ENCODE measurements at places on chromosomes 6 and 20.

DNA sequence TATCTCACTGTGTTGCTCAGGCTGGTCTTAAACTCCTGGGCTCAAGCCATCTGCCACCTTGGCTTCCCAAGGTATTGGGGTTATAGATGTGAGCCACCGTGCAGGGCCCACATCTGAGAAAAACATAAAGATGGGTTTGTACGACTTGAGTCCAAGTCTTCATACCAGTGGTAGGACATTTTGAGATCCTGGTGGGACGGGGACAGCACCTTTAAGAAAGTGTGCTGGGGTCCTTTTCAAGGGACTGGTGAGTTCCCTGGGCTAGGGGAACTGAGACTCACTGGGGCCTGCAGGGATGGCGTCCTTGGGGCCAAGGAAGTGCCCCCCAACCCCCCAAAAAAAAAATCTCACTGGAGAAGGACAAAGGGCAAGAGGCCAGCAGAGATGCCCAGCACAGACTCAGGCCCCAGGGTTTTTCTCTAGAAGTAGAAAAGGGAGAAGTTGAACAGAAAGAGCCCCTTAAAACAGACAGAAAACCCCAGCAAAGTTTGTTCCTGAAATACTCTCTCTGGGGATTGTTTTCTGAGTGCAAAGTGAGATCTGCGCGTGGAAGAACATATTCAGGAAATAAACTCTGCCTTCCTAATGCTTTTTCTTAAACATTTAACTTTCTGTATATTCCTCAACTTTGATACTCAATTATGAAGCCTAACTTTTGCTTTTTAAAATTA, 10.7 kb downstream of the OSBPL2 start:
- no peak for DNase-seq

DNA sequence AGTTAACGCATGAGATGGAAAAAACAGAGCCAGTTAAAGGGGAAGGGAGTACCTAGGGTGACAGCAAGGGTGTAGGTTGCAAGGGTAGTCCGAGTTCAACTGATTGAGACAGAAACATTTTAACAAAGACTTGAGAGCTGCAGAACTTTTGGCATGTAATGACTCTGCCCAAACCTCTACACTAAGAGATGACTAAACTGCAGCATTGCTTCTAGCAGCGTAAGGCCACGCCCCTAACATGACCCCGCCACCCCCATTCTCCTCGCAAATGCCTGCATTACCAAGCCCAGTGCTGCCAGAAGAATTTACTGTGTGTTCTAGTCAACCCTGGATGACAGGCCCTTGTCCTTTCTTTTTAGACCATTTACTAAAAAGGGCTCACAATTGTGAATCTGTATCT, 6.3 kb upstream of the HINT3 start:
- no peak for DNase-seq

DNA sequence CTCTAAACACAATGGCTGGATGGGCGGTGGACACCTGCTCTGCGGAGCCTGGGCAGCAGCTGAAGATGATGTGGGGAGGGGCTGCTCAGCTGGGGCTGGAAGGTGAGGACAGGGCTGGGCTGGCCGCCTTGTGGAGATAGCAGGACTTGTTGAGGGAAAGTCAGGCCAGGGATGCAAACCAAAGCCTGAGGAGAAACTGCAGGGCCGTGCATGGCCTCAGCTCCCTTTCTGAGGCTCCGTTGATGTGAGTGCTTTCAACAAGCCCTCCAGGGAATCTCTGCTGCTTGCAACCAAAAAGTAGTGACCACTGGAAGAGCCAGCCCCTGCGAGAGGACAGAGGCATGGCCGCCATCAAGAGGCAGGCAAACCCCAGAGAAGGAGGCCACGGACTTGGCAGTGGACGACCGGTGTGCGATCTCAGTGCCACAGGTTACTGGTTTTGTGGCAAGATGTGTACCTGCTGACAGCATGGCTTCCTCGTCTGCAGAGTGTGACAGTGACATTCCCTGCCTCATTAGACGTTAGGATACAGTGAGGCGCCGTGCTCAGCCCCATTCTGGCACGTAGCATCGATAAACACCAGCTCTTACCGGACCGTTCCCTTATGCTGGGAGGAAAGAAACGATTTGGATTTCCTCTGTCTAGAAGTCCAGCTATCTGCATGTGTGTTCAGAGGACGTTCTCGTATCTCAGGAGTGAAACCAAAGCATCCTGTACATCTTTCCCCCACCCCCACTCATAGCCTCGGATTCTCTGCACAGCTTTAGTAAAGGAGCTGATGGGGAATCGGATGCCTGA, 37.9 kb downstream of the ERMARD start:
- DNase-seq: no peak

- DNase-seq: no peak
Observed at GRCh38 chr20:44358776-44359175, 3.3 kb downstream of the HNF4A start.

DNA sequence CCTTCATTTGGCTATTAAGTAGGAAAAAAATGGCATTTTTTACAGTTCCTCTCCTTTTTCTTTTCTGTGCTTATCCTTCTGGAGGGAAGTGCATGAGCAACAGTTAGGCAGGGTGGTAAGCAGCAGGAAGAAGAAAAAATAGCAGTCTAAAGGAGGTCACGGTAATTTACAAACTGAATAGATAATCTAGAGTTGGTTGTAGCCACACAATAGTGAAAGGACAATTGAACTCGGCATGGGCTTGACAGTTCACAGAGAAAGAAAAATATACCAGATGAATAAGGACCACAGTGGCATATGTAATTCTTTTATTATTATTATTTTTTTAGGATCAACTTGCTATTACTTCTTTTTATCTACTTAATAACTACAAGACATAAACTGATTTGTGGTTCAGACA, 358.6 kb downstream of the BTBD9 start:
- no peak for DNase-seq

GRCh38 chr6:88236612-88237360, 70.6 kb upstream of the CNR1 start:
- no peak for DNase-seq

- DNase-seq: no peak
Observed at GRCh38 chr20:59386809-59387208, 86.4 kb downstream of the EDN3 start.

DNA sequence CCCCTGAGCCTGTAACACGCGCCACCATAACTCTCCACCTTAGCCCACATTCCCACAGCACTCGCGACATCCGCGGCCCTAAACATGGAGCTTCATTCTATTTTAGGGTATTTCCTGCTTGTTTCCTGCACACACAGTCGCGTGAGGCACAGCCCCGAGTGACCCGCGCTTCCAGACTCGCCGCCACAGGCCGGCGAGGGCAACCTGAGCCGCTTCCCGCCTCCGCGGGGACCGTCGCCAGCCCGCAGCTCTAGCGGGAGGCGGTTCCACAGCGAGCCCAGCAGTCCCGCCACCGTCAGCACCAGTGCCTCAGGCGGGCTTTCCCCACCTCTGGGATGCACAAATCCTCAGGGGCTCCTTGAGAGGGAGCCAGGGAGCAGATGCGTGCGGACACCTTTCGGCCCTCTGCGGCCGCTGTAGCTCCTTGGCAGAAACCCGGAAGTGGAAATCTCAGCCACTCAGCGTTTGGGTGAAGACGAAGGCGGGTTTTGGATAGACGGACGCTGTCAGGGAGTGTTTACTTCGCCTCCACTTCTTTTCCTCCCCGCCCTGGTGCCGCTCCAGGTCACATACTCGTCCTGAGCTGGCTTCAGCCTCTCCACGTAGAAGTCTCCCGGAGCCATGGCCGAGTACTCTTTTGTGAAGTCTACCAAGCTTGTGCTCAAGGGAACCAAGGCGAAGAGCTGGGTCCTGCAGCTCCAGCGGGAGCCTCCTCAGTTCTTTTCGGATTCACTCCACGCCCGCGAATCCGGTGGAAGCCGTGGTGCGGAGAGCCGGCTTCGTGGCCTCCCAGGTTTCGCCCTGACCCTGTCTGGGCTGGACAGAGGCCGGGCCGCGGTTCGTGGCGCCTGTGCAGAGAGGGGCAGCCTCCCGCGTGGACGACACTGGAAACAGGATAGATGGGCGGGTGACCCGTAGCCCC, 2177.4 kb upstream of the DEFB115 start:
- DNase-seq: no peak

DNA sequence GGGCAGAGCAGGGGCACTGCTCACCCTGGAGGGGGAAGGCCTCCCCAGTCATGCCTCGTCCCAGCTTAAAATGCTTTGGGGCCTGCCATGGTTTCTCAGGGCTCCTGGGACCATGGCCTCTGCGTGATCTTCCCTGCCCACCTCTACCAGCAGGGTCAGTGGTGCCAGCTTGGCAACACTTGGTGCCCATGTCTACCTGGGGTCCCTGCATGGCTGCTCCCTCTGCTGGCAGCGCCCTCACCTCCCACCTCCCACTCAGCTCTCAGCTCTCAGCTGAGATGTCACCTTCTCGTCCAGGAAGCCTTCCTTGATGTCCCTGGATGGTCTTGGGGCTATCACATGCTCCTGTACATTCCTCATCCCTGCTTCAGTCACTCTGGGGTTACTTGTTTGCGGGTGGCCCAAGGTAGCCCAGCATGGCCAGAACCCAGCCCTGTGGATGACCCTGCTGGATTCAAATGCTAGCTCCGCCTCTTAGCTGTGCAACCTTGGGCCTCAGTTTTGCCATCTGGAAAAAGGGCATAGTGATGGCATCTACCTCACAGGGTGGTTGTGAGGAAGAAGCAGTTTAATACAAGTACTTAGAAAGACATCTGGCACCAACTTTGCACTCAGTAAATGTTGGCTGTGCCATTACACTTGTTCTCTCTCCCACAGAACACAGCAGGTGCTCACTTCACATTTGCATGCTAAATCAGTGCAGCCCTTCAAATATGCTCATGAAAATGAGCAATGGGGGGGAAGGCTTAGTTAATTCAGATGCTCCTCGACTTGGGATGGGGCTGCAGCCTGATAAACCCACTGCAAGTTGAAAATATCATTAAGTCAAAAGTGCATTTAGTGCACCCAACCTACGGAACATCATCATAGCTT, 53.5 kb upstream of the PTPN1 start:
- no peak for DNase-seq

- no peak for DNase-seq
Observed at GRCh38 chr20:25364180-25364788, 26.4 kb downstream of the ABHD12 start.

GRCh38 chr6:113674075-113674474, 183.1 kb upstream of the MARCKS start:
- no peak for DNase-seq

- no peak for DNase-seq
Observed at GRCh38 chr6:106579281-106579680, 50.0 kb downstream of the RTN4IP1 start.

GRCh38 chr20:15986690-15987089, 586.6 kb downstream of the KIF16B start:
- no peak for DNase-seq

GRCh38 chr6:44731485-44732095, 344.1 kb downstream of the CDC5L start:
- DNase-seq: no peak

- no peak for DNase-seq
Observed at GRCh38 chr6:35016502-35017321, 124.4 kb downstream of the TCP11 start.

GRCh38 chr6:119879731-119880130, 530.2 kb upstream of the MAN1A1 start:
- DNase-seq: no peak

GRCh38 chr6:34816635-34817301, 24.9 kb downstream of the BLTP3A start:
- DNase-seq: no peak

- DNase-seq: no peak
Observed at GRCh38 chr20:41501376-41501775, 116.8 kb downstream of the CHD6 start.

DNA sequence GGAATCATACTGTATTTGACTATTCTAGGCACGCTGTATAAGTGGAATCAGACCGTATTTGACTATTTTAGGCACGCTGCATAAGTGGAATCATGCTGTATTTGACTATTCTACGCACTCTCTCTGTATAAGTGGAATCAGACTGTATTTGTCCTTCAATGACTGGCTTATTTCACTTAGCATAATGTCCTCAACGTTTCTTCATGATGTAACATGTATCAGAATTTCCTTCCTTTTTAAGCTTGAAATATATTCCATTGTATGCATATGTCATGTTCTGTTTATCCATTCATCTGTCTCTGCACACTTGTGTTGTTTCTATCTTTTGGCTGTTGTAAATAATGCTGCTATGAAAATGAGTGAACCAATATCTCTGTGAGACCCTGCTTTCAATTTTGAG, 5.7 kb downstream of the CCDC170 start:
- DNase-seq: no peak

GRCh38 chr6:150494241-150494640, 105.4 kb upstream of the PLEKHG1 start:
- DNase-seq: no peak

DNA sequence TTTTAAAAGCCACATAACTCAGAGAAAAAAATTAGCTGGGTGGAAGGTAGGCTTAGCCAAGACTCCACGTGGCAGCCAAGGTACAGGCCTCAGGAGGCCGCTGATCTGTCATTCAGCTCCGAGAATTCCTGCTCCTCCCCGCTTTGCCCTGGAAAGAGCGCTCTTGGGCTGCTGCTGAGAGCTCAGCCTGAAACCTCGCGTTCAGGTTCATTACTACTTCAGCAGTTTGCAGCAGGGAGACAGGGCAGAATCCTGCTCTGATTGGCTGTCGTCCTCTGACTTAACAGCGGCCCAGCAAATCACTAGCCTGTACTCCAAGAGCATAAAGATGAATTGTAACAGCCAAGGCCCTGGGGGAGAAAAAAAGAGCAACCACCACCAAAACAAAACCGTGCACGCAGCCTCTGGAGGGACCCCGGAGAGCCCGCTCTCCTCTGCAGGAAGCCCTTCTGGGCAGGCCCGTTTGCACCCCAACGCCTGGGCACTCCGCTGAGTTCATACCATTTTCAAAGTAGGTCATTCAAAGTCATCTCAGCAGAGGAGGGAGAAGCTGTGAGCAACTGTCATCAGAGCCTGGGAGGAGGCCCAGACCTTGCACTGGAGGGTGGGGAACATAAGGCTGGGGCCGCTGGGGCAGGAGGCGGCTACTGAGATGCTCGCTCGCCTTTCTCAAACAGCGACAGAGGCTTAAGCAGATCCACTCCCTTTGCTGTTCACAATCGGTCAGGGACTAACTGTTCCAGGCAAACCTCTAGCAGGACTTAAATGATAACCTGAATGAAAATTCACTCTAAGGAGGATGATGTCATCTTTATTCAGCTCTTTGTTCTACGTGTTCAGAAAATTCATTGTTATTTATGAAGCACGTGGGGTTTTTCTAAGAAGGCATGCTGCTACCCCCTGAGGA, 42.3 kb upstream of the ATXN1 start:
- DNase-seq: no peak

- no peak for DNase-seq
Observed at GRCh38 chr6:113654396-113654795, 202.7 kb upstream of the MARCKS start.

- no peak for DNase-seq
Observed at GRCh38 chr20:21302664-21303060, 469 bp upstream of the XRN2 start.

- no peak for DNase-seq
Observed at GRCh38 chr6:17392978-17393891, at the start of gene CAP2. Gene CAP2, plus strand, starts transcription at chr6:17393595. Its CDS starts 27,961 bp downstream, at chr6:17421556.

DNA sequence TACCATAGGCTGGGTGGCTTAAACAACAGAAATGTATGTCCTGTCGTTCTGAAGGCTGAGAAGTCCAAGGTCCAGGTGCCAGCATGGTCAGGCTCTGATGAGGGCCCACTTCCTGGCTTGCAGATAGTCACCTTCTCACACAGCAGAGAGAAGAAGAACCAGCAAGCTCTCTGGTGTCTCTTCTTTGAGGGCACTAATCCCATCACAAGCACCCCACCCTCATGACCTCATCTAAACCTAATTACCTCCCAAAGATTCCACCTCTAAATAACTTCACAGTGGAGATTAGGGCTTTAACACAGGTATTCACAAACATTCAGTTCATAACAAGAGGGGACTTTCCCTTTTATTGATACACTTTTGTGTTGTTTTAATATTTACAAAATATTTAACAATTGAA, 61.1 kb downstream of the RIN2 start:
- DNase-seq: no peak

Data from KG1 (cell line).